ENCODE measurements at places on chromosomes 2 and 18. TPM values are rescaled to one million over a fixed set of nuclear protein-coding genes. Genes with fewer than 3 reads are reported as not detected.

The TFCP2L1 gene
- total RNA-seq = 0.33 TPM

The POLR1B gene
- 12.7 TPM for total RNA-seq

The TXNL1 gene
- total RNA-seq = 50.5 TPM

The CLASP1 gene
- total RNA-seq = 26.2 TPM

The RESP18 gene
- not detected for total RNA-seq

The ATP8B1 gene
- total RNA-seq = 19.5 TPM

The LYPD1 gene
- 158 TPM for total RNA-seq

The CCDC68 gene
- total RNA-seq = 1.0 TPM

The SERPINB12 gene
- total RNA-seq = not detected

The CLHC1 gene
- total RNA-seq = 1.5 TPM

The POTEI gene
- total RNA-seq = not detected

The IL1F10 gene
- not detected for total RNA-seq

The SMAD4 gene
- total RNA-seq = 54.6 TPM

The PPP1CB gene
- total RNA-seq = 83.0 TPM

The ASAP2 gene
- total RNA-seq = 28.4 TPM

The LCT gene
- not detected for total RNA-seq

The SERPINB11 gene
- not detected for total RNA-seq

The RAB6C gene
- not detected for total RNA-seq

The GPR45 gene
- total RNA-seq = 0.25 TPM

The FOXI3 gene
- not detected for total RNA-seq

The DCC gene
- not detected for total RNA-seq

The SLC30A3 gene
- total RNA-seq = under 0.01 TPM

Measured in mesangial cell (primary cell).